ENCODE measurements at places on chromosomes 6 and 20.
A peak's percentile ranks its signal among the peaks of the same experiment; 100 is the strongest.

DNA sequence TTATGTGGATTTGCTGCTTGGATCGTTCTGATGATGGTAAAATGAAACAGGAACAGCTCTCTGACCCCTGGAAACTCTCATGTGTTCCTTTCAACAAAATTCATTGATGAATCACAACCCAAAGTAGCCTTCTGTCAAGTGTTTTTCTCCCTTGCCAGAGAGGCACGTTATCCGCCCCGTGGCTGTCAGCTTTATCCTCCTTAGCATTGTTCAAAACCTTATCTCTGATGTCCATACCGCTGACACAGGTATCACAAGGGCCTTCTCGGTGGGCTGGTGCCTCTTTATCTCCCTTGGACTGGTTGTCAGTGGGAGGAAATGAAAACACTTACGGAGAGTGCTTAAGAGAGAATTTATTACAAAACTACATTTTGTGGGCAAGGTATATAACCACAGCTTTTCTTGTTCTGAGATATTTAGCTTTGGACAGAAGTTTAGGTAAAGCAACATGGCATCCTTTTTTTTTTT, 84.9 kb downstream of the TIAM2 start:
- DNase-seq, result no peak

DNA sequence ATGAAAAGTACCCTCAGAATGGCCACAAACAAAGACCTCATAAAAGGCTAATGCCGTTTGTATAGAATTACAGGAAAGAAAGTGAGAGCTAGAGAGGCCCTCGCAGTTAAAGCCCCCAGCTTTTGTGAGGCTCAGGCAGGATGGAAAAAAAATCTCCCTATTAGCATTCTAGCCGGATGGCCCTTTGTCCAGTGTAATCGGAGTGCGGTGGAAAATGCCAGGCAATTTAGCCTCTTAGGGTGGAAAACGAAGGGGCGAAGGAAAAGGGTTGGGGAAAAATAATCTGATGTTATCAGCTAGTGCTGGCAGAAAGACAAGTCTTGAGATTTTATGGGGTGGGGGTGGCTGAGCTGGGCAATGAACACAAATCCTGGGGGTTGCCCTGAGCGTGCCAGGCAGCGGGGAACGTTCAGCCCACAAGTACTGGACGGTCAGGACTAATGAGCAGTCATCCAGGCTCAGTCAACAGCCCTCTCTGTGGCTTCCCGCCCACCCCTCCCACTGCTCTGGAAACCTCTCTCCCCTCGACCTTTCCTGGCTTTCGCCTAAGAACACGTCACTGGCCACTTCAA, 92.4 kb downstream of the PSMG4 start:
- peak; percentile 15 for DNase-seq

DNA sequence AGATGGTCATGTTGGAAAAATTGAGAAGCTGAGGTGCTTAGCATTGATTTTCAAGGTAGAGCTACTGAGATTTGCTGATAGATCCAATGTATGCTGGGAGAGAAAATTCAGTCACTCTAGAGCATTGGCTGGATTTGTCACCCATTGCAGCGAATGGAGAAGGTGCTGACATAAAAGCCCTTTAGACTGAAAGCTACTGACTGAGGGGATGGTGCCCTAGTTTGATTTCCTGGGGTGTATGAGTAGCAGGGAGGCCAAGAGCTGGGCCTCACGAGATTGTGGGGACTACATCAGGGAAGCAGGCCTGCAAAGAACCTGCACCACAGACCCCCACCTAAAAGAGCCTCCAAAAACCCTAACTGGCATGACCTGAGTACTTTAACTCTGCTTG, 23.9 kb upstream of the PRND start:
- DNase-seq, result no peak

DNA sequence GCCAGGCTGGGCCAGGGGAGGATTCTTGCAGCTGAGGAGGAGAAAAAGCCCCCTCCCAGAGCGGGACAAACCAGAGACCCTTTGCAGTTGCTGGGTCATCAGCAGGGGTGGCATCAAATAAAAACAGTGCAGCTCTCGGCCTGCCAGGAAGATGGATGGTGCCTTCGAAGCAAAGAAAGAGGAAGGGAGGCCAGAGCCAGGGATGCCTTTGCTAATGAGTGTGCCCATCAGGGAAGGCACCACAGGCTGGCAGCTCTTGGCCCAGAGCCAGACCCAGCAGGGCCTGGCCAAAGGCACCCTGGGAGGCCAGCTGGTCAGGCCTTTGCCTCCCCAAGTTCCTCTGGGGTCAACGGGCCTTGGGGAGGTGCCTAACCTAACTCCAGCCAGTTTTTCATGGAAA, 26.3 kb upstream of the ZNF318 start:
- DNase-seq, result no peak

- DNase-seq, result no peak
These were observed 147.1 kb downstream of the TAF4 start for GRCh38 chr20:61918548-61918947.

DNA sequence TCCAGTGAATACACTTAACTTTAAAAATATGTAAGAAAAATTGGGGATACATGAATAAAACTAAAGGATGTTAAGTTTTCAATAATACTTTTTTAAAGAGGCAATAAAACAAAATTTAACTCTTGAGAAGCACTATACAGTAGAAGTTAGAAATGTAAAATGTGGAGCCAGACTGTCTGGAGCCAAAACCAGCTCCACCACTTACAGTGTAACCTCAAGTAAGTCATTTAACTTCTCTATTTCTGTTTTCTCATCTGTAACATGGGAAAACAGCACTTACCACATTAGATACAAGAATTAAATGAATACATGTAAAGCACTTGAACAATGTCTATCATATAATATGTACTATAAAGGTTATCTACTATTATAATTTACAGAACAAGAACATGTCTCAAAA, 6.7 kb downstream of the ATG5 start:
- no peak for DNase-seq

DNA sequence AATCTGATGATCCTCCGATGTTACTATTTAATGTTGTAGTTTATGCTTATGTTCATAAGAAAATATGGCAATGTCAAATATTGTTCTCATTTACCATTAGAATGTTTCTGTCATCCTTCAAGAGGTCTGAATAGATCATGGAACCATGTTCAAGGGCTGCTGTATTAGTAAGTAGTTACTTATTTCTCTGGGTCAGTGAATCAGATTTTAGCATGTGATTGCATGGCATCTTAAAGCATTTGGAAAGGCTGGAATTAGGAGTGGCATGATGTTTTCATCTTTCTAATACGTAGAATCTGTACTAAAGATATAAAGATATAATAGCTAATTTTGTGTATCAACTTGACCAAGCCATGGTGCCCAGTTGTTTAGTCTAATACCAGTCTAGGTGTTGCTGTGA, 40.5 kb upstream of the NKX2-4 start:
- DNase-seq, result no peak

- no peak for DNase-seq
These were observed 2.8 kb downstream of the TMEM151B start for GRCh38 chr6:44272999-44273566.

- DNase-seq, result peak; percentile 89
These were observed 2.8 kb upstream of the KCNQ2 start for GRCh38 chr20:63475209-63475608.
